NCI-H1092 (cell line): ENCODE measurements at places on chromosomes 6 and 20.
A peak's percentile ranks its signal among the peaks of the same experiment; 100 is the strongest.

- DNase-seq, result no peak
Observed at GRCh38 chr6:35435074-35435837, 16.9 kb upstream of the FANCE start.

DNA sequence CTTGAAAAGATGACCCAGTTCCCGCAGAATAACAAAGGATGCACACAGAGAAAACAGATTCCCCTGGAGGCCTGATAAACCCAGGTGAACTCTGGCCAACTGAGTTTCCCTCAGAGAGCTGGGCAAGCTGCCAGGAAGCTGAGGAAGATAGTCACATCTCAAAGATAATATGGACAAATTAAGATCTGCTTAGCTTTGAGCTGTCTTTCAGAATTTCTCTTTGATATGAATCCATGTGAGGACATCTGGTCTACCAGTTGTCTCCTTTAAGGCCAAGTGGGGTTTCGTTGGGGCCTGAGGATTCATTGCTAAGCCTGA is 59.5 kb downstream of the ID4 start:
- DNase-seq, result no peak

- no peak for DNase-seq
Observed at GRCh38 chr6:5086294-5086890, 1.3 kb downstream of the PPP1R3G start.

GRCh38 chr6:33295621-33296369 is 2.9 kb downstream of the RGL2 start:
- DNase-seq, result no peak

- DNase-seq, result peak; percentile 89
Observed at GRCh38 chr20:1281279-1282057, 15.4 kb downstream of the SNPH start.

DNA sequence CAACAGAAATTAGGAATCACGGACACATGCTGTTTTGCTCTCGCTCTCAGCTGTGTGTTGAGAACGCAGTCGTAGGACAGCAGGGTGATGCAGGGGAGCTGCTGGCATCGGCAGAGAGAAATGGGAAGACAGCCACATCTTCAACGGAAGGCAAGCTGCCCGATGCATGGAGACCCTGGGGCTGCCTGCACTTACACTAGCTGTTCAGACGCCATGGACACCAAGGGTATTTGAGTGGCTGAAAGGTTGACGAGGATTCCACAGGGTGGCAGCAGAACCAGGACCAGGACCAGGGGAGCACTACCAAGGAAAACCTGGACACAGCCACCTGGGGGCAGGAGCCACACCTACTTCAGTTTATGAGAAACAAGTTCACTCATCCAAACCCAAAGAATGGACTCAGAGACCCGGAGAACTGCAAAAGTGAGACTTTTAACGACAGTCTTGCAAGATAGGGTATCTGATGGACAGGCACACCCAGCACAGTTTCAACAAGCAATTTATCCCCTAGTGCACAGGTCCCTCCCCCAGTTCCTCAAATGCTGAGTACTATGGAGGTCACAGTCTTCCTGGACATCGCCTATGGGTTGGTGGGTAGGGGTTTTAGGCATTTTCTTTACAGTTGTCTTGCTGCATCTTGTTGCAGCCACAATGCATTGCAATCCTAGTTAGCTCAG is 56.3 kb upstream of the ENTPD6 start:
- peak; percentile 9 for DNase-seq

DNA sequence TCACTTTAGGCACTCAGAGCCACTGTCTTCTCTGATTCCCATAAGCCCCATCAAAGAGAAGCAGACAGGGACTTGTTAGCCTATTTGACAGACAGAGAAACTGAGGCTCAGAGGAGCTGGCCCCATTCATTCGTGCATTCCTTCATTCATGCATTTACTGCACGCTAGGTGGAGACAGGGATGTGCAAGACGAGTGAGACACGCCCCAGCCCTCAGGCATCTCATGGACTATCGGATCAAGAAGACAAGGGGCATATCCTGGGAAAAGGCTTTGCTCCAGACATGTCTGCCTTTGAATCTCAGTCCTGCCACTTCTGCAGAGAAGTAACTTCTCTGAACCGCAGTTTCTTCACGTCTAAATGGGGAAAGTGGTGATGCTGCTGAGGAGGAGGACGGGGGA is 54.1 kb downstream of the BPIFB1 start:
- DNase-seq, result no peak

DNA sequence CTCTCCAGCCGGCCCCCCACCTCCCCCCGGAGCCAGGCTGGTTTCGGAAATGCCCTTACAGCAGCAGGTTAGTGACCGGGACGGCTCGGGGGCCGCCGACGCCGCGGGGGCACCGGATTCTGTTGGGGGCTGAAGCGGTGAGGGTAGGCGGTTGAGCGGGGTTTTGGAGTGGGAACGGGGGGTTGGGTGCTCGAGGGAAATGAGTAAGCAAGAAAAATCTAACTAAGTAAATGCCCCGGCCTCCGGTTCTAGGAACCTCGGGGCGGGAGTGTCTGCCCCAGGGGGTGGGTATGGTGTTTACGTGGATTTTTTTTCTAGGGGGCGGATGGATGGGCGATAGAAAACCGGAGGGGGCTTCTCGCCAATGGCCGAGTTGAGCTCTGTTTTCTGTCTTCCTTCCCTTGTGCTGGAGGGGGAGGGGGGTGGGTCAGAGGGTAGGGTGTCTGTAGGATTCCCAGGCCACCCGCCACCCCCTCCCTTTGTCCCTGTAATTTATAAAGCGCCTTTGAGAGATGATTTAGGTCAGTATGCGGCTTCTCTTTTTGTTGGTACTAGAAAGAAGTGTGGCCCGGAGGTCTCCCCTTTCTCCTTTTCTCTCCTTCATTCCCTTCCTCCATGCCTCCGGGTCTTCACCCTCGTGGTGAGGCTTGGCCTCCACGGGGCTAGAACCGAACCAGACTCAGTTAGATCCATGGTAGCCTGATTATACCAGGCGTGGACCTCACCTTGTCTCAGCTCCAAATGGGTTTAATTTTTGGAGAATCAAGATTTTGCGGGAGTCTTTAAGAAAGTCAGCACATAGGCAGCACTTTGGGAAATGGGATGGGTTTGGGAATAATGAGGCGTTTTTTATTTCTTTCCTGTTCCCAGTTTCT is 2.3 kb downstream of the E2F3 start:
- no peak for DNase-seq

DNA sequence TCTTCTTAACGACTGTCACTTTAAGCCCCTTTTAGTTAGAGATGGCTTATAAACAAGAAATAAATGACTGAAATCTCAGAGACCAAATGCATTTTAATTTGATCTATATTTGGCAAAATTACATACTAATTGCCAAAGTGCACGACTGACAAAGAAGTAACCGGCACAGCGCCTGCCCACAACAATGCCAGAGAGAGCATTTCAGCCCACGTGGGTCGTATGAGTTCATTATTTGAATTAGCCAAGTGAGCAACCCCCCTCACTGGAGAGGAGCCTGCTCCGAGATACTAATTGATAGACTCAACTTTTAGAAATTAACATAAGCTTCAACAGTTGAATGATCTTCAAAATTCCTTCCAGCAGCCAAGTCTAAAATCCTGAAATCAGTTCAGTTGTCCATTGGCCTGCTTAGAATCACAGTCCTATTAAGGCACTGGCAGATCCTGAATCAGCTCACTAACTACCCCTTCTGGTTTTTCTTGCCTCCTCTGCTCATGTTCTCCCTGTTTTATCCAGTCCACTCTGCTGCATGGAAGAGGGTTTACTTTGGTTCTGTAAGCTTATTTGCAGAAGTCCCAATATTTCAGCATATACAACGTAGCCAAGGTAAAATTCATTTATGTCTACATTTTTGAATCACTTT is 519.1 kb upstream of the AGPAT4 start:
- DNase-seq, result no peak

DNA sequence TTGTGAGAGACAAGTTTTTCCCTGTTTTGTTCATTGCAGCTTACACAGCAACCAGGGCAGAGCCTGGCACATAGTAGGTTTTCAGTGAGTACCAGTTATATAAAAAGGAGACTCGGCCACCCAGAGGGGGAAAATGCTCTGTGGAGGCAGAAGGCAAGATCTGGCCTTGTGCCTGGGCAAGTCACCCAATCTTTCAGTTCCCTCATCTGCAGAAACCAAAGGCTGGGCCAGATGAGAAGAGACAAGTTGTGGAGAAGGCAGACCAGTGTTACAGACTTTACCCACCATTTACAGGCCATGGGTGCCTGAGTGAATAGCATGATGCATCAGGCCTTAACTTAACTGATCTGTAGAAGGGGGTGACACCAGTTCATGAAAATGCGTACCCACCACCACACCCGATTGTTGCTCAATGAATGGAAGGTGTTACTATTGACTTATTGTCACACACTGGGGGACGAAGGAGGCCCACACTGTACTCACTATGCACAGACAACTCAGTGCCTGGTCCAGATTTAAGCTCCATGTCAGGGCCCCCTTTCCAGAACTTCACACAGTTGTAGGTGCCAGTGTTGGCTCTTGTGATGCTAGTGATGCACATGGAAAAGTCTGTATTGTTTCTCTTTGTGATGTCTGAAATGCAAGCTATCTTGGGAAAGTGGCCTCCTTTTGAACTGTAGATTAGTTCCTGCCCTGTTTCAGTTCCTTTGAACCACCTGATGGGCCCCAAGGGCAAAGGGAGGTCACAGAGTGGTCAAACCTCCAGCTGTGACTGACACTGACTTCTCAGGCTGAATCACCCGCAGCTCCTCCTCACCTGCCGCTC is 64.3 kb upstream of the SIRPG start:
- DNase-seq, result no peak

DNA sequence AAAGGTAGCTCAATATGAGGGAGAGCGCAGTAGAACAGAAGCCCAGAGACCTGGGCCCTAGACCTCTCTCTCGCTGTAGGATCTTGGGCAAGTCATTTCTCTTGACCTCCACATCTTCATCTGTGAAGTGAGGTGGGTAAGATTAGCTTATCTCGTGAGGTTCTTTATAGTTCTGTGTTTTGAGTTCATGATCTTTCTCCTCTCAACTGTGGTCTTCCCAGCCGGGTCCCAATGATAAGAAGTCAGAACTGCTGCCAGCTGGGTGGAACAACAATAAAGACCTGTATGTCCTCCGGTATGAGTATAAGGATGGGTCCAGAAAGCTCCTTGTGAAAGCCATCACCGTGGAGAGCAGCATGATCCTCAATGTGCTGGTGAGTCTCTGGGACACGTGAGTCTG is 6.9 kb downstream of the PSMF1 start:
- DNase-seq, result no peak

DNA sequence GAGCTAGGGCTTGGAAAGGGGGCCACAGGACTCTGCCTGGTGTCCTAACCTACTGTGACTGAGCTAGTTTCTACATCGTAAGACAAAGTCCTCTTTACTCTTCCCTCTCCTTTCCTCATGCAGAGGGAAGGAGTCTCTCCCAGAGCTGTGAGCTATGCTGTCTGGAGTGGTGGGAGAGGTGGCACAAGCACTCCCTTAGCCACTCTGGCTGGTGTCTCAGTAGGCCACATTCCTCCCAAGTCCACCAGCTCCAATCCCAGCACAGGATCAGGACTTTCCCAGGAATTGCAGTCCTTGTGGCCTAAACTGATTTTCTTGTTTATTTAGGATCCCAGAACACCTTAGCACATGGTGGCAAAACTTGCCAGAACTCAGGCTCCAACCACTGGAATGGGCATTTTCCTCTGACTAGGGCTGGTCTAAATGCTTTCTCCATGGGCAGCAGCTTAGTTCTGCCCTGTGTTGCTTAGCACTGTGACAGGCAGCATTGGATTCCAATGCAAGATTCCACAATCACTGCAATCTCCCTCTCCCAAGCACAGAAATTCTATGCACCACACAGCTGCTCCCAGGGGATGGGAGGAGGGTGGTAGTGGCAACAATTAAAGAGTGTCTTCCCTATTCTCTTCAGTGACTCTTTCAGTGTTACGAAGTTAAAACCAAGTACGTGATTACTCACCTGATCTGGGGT is 733.3 kb downstream of the HACE1 start:
- DNase-seq, result no peak

- DNase-seq, result no peak
Observed at GRCh38 chr20:47011984-47012383, 117.3 kb downstream of the EYA2 start.

DNA sequence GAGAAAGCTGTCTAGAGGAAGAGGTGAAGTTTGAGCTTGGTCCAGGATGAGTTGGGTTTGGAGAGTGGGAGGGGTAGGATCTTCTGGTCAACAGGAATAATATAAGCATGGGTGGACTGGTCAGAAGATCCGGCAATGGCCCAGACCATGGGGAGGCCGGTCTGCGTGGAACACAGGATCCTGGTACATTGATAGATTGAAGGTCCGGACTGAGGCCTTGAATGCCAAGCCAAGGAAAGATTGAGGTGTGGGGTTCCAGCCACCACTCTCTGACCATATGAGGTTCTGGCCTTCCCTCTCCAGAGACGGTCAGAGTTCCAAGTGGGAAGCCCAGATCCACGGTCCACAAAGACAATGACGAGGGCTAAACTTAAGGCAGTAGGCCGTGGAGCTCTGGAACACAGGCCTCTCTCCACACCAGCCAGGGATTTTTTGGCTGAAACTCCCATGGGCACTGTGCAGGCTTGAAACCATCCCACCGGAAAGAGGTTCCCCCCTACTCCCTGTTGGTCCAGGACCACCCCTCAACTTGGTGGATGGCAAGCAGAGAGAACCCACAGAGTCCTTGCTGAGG is 3.2 kb downstream of the MDFI start:
- DNase-seq, result no peak

DNA sequence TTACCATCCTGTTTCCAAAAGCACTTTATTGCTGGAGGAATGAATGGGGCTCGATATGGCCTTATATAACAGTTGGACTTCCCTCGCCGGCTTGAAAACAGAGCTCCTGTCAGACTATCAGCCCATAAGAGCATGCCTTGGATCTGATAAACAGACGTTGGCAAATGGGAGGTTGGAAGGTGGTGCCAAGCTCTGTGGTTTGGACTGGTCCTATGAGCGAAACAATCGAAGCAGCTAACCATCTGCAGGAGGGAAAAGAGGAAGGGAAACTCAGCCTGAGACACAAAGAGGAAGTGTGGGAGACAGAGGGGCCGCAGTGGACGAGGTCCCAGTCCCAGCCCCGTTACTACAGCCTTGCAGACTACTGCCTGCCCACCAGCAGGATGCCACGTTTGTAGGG is 92.9 kb downstream of the TFAP2C start:
- DNase-seq, result no peak

DNA sequence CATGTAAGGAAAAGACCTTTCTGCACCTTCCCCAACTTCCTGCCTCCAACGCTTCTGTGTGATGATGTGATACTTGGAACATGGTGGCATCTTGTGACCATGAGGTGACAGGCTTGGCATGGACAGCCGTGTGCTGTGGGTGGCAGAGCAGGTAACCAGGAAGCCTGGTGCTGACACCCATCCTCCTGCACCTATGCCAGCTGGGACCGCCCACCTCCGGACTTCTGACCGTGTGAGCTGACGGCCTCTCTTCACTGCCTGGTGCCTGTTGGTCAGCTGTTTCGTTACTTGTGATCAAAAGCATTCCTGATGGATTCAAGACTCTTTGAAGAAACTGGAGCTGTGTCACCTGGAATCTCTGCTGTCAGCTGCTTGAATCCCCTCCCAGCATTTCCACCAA is 70.3 kb downstream of the TMEM242 start:
- DNase-seq, result no peak

GRCh38 chr6:90401933-90402830 is 105.5 kb upstream of the BACH2 start:
- no peak for DNase-seq
